ENCODE measurements at places on chromosomes 7 and 10.

GRCh38 chr10:79981450-79982361 lies 32.8 kb upstream of the SFTPD start:
- peak; percentile 69 for DNase-seq

GRCh38 chr10:80530251-80530650 lies 7.5 kb upstream of the SH2D4B start:
- no peak for DNase-seq

DNA sequence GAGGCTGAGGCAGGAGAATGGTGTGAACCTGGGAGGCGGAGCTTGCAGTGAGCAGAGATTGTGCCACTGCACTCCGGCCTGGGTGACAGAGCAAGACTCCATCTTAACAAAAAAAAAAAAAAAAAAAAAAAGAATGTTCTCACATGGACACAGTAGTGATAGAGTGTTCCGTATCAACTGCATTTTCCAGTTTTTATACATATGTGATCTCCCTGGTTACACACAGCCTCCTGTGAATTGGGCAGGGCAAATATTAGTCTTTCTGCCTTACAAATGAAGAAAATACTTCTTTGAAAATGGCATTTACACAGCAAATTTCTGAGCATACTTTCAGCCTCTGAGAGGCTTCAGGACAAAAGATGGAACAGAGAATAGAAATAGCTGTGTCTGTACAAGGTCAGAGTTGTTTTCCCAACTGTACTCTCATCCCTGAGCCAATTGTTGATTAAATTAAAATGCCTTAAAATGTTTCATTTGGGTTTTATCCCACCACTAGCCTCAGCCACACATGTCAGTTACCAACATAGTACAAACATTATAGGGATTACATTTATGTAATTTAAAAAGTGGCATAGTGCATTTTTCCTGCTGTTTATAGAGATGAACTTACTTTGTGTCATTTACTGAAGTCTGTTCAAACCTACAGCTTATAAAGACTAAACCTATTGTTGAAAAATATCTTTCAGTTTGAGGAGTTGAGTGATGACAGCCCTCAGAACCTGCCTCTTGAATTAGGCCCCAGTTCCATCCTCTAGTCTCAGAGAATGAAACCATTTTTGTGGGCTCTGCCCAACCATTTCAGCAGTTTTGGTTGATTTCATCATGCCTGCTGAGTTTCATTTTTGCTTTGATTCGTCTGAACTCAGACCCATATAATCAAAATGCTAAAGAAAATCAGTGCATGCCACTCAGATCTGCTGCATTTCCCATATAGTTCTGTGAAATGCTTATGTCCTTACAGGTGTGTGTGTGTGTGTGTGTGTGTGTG lies 609.4 kb upstream of the C7orf33 start:
- no peak for DNase-seq

- DNase-seq, result no peak
Observed at GRCh38 chr7:113131367-113131766, 13.0 kb upstream of the SMIM30 start.

DNA sequence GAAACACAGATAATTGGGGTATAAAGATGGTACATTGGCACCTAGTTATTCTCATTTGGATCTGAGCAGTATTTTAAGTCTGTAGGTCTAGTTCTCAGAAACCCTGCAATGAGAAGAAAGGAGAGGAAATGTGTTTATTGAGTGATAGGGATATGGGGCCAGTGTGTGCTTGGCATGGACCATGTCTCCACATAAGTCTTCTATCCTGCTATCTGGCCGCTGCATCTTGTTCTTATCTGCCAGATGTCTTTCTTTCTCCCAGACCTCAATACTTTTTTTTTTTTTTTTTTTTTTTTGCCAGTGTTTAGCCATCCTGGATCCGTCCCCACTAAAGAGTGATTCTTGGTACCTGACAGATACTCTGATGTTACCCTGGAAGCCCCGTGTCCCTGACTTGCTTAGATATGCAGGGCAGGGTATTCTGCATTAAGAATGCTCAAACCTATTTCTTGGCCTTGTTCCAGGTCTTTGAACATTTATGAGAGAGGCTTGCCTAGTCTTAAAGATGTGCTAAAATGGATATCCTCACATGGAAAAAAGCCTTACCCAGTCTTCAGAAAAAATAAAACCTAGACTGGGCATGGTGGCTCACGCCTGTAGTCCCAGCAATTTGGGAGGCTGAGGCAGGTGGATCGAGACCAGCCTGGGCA lies 10.0 kb downstream of the MTURN start:
- no peak for DNase-seq

Data from NCI-H1092 treated with DMSO at 0.1 percent for 48 hours (cell line).